Omental fat pad (tissue), 4 donors: ENCODE measurements at places on chromosomes 16 and 17. TPM values are rescaled to one million over a fixed set of nuclear protein-coding genes. Genes with fewer than 3 reads are reported as not detected.

The TMEM238L gene
- not detected for total RNA-seq

The TERB1 gene
- total RNA-seq = not detected

The PRSS53 gene
- total RNA-seq = 2.2 TPM

The HSD11B2 gene
- total RNA-seq = 2.7 TPM

The RNF151 gene
- total RNA-seq = not detected

The WFDC1 gene
- total RNA-seq = 1.4 TPM

The KCNJ18 gene
- not detected for total RNA-seq

The OR1E1 gene
- not detected for total RNA-seq

The ASIC2 gene
- not detected for total RNA-seq

The SOCS7 gene
- total RNA-seq = 17.7 TPM

The ADAM11 gene
- 0.63 TPM for total RNA-seq
